ENCODE measurements at places on chromosomes 7 and 10.

- DNase-seq = no peak
Observed at GRCh38 chr7:149450821-149451220, 10.0 kb downstream of the ZNF777 start.

DNA sequence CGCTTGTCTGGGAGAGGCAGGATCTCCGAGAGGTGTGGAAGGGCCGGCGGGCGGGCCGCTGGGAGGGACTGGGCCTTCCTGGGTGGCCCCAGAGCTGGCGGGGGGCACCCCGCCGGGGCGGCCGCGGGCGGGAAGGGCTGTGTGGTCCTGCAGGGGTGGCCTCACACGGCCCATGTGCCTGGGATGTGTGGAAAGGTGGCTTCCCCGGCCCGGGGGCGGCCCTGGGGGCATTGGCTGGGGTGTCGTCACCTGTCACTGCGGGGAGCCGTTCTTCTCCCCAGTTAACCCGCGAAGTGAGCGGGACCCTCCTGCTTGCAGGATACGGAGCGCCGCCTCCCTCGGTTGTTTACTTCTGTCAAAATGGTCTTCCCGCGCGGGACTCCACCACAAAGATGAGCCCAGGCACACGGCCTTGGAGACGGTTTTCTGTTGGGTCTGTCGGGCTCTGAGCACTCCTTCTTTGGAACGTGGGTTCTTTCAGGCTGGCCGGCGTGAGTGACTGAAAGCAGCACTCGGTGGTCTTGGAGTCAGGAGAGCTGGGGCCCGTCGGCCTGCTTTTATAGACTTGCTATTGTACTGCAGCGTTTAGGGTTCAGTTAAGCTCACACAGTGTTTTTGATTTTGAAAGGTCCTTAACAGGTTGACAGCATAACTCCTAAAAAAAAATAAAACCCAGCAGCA lies 700 bp downstream of the SMC3 start:
- DNase-seq = peak; percentile 52

- no peak for DNase-seq
Observed at GRCh38 chr10:114323023-114323422, 81.3 kb downstream of the AFAP1L2 start.

GRCh38 chr7:116145245-116145852 lies 65.0 kb upstream of the TES start:
- DNase-seq = no peak

GRCh38 chr7:44853391-44853790 lies 5.5 kb upstream of the H2AZ2 start:
- no peak for DNase-seq

GRCh38 chr10:93670372-93670771 lies 32.0 kb downstream of the FRA10AC1 start:
- no peak for DNase-seq

DNA sequence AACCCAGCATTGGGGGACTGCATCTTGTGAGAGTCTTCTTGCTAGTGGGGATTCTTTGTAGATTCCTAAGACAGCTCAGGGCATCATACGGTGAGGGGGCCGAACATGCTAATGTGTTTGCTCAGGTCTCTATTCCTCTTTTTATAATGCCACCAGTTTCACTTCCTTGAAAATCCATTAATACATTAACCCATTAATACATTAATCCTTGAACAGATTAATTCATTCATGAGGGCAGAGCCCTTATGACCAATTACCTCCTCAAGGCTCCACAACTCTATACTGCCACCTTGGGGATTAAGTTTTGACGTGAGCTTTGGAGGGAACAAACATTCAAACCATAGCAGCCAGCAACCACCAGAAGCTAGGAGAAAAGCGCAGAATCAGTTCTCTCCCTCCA lies 67.2 kb upstream of the POT1 start:
- no peak for DNase-seq

GRCh38 chr7:112152186-112152585 lies 54.0 kb downstream of the DOCK4 start:
- no peak for DNase-seq

All from WERI-Rb-1 (cell line).